Stimulated activated CD4-positive, alpha-beta T cell treated with anti-CD3 and anti-CD28 coated beads, Interleukin-4, amount 100 ng/mL, for 24 hours (primary cell): ENCODE measurements at places on chromosomes 4 and X.

DNA sequence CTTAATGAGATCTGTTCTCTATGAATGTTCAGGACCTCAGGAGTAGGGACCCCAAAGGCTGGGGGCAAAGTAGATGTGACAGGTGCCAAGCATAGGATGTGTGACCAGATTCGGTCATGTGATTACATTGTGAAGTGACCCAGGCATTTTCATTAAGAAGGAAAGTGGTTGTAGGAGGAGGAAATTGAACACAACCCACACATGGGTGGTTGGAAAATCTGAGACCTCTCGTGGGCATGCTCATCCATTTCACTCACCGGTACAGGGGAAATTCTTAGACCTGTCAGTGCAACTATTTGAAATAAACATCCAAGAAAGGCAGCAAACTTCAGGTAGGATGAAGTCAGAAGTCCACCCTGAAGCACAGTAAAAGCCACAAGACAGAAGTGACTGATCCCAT is 43.5 kb upstream of the CD99 start:
- peak; percentile 37 for DNase-seq

DNA sequence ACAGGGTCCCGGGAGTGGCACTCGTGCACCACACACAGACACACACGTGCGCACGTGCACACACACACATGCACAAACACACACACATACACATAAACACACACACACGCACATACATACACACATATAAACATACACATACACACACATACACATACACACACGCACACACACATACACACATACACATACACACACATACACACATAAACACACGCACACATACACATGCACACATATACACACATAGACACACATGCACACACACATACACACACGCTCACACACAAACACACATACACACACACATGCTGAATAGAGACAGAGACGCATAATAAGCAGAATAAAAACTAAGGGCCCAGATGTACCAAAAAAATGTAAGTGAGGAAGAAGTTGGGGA is 332.2 kb upstream of the CXorf51B start:
- DNase-seq: no peak

DNA sequence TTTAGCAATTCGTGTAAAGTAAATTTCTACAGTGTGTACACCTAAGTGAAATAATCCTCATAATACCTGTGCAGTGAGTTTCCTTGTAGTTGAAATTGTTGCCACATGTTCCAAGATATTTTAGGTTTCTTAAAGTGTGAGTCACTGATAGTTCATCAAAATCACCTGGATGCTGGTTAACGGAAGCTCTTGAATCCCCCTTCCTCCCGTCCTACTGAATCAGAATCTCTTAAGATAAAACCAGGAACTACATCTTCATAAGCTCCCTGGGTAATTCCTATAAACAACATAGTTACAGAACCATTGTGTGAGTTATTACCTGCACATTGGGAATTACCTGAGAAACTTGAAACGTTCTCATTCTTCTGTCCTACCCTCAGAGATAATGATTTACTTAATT is 197.4 kb upstream of the HS3ST1 start:
- no peak for DNase-seq

GRCh38 chr4:47315346-47315745 is 148.2 kb downstream of the COMMD8 start:
- no peak for DNase-seq

DNA sequence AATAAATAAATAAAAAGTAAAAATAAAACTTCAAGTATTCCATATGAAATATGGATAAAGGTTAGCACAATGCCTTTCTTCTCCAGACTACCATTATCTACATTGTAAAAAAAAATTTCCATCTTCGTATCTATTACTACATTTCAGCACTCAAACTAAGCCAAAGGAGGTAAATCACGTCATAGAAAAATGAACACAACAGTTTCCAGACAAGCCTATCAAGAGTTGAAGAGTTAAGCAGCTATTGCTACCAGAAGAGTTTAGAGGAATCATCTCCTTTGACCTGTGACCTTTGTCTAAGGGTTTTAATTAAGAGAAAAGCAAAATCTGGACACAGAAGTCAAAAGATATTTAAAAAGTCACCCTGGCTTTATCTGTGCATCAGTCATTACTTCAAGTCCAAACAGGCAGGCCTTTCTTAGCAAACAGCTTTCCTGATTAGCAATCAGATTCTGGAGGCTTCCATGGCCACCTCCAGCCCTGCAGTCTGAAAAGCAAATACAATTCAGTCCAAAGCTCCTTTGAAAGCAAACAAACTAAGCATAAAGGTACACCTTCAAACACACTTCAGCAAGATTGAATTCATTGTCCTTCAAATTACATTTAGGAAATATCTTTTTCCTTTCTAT is 82.2 kb downstream of the APBB2 start:
- DNase-seq: no peak
